ENCODE measurements at places on chromosomes 5 and 9. TPM values are rescaled to one million over a fixed set of nuclear protein-coding genes. Genes with fewer than 3 reads are reported as not detected.

DNA sequence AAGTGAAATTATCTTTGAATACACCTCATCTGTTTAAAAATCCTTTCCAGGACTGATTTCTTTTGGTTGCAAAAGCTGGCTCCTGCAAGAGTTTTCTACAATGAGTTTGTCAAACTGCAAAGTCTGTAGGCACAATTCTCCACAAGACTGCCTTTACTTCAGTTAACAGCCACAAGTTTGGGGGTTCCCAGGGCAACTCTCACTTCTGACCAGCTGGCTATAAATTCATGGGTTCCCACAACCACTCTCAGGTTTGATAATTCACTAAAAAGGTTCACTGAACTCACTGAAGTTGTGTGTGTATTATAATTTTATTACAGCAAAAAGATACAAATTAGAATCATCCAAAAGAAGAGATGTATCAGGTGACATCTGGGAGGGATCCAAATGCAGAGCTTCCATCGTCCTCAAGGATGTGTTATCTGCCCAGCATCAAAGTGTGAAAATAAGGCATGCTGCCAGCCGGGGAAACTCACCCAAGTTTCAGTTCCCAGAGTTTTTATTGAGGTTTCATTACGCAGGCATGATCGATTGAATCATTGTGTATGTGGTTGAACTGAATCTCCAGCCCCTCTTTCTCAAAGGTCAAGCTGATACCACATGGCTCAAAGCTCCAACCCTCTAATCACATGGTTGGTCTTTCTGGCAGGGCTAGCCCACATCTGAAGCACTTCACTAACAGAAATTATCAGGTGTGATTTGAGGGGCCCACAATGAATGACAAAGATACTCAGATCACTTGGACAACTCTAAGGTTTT lies 19.0 kb upstream of the PSIP1 start:
- H3K4me1 ChIP-seq: no peaks in the 10 kb centered on the region
- no peak overlapping the region for H3K4me3 ChIP-seq
- H3K36me3 ChIP-seq: no peaks in the 10 kb centered on the region
- no peaks in the 10 kb centered on the region for H3K27me3 ChIP-seq
- no peak overlapping the region for H3K27ac ChIP-seq
- DNase-seq: no peak

DNA sequence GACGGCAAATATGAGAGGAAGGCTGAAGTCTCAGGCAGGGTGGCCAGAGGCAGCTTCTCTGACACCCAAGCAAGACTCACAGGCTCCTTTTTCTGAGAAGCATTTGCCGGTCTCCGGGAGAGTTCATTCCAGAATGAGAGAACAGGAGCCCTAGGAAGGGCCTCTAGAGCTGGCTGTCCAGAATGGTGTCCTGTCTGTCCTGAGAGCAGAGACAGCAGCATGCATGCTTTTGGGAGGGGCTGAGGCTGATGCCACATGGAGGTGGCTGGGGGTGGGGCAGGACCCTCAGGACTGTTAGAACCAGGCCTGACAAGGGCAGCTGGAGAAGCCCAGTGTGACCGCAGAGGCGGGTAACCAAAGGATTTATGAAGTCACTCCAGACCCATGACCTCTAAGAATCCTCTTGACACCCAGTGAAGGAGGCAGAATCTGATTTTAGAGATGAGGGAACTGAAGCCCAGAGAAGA lies 60.0 kb downstream of the SHB start:
- H3K4me1 ChIP-seq: peaks cover 5% of the 10 kb centered on the region
- no peak for DNase-seq
- H3K27ac ChIP-seq: peak overlapping the region; percentile 64
- no peak overlapping the region for H3K4me3 ChIP-seq
- no peaks in the 10 kb centered on the region for H3K27me3 ChIP-seq

GRCh38 chr5:2149195-2149539 lies 266.4 kb upstream of the IRX4 start:
- no peaks in the 10 kb centered on the region for H3K36me3 ChIP-seq
- H3K4me1 ChIP-seq: no peaks in the 10 kb centered on the region
- peak; percentile 36 for DNase-seq
- H3K4me3 ChIP-seq: no peak overlapping the region

DNA sequence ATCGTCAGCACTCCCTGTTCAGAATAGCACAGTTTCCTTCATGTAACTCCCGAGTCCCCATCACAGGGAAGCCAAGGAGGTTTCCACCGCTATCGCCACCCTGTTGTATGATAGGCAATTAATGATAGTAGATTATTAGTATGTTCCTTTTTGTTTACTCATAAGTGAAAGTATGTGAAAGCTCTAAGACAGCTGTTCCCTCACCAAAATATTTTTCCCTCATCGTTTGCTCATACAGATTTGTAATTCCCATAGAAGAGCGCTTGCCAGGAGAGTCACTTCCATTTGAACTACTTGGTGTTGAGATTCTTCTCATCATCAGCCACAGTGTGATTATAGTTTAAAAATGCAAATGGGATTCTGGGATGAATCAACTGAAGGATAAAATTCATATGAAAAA lies 140.9 kb downstream of the PAM start:
- H3K4me3 ChIP-seq: no peak overlapping the region
- no peaks in the 10 kb centered on the region for H3K27me3 ChIP-seq
- no peaks in the 10 kb centered on the region for H3K4me1 ChIP-seq
- H3K27ac ChIP-seq: no peak overlapping the region

DNA sequence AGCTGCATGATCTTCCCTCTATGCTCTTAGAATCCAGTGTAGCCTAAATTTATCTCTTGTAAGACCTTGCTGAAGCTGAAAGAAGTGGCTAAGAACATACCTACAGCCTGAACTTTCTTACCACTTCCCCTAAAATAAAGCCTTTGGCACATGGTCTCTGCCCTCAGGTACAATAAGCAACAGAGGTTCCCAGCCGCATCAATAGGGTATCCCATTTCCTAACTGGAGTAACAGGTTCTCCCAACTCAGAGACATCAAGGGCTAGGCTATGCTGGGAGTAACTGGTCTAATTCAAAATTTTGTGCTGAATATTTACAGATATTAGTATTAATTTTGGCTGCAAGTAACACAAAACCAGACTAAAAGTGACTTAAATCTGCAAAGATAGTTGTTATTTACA lies 335.8 kb upstream of the TRPC7 start:
- no peaks in the 10 kb centered on the region for H3K4me1 ChIP-seq
- no peaks in the 10 kb centered on the region for H3K36me3 ChIP-seq
- H3K4me3 ChIP-seq: no peak overlapping the region
- DNase-seq: no peak
- H3K27me3 ChIP-seq: no peaks in the 10 kb centered on the region

DNA sequence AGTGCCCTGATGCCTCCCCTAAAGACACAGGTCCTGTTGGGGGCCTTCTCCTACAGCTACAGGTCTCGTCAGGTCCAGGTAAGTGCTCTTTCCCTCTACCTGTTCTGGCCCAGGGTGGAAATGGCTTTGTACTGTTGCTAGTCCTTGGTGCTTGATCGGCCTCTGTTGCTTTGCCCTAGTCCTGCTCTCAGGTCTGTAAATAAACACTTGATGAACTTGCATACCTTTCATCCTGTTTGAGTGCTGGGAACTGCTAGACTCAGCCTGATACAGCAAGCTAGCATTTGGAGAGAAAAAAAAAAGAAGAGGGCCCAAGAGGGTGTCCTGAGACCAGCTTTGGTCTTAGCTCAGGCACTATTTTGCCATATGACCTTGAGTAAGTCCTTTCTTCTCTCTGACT lies 21.8 kb upstream of the ZNF618 start:
- no peaks in the 10 kb centered on the region for H3K4me1 ChIP-seq
- no peak overlapping the region for H3K4me3 ChIP-seq
- no peaks in the 10 kb centered on the region for H3K36me3 ChIP-seq
- no peak for DNase-seq

DNA sequence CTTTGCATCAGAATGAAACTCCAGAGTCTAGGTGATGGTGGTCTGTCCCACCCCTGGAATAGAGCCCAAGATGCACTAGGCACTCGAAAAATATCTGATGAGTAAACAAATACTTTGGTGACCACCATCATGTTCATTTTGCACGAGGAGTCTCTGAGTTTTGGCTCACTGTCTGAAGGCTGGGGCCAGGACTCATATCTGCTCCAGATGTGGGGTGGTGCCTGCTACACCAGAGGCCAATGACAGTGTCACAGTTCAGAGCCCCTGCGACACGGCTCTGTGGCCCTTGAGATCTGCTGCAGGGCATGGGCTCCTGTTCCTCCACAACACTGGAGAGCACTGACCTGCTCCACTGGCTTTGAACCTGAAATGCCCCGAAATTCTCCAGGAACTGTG lies 164.6 kb downstream of the ROR2 start:
- no peak overlapping the region for H3K4me3 ChIP-seq
- no peaks in the 10 kb centered on the region for H3K36me3 ChIP-seq
- H3K27ac ChIP-seq: no peak overlapping the region
- H3K27me3 ChIP-seq: no peaks in the 10 kb centered on the region

DNA sequence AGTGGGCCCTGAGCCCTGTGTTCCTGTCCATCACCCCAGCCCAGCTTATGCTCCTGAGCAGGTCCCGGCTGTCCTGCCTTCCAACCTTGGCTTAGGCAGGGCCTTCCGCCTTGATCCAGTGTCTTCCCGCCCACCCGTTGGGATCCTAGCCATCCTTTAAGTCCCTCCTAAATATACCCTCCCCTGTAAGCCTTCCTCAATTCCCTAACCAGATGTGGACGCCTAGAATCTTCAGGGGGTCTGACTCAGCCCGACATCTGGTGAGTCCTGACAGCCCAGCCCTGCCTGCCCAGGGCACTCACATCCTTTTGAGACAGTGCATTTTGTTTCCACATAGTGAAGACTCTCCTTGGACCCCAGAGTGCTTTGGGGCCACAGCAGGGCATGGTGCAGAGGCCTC lies 23.7 kb downstream of the SLC6A7 start:
- DNase-seq: no peak
- H3K4me3 ChIP-seq: no peak overlapping the region
- no peaks in the 10 kb centered on the region for H3K36me3 ChIP-seq
- no peaks in the 10 kb centered on the region for H3K27me3 ChIP-seq
- no peak overlapping the region for H3K27ac ChIP-seq
- no peaks in the 10 kb centered on the region for H3K4me1 ChIP-seq

DNA sequence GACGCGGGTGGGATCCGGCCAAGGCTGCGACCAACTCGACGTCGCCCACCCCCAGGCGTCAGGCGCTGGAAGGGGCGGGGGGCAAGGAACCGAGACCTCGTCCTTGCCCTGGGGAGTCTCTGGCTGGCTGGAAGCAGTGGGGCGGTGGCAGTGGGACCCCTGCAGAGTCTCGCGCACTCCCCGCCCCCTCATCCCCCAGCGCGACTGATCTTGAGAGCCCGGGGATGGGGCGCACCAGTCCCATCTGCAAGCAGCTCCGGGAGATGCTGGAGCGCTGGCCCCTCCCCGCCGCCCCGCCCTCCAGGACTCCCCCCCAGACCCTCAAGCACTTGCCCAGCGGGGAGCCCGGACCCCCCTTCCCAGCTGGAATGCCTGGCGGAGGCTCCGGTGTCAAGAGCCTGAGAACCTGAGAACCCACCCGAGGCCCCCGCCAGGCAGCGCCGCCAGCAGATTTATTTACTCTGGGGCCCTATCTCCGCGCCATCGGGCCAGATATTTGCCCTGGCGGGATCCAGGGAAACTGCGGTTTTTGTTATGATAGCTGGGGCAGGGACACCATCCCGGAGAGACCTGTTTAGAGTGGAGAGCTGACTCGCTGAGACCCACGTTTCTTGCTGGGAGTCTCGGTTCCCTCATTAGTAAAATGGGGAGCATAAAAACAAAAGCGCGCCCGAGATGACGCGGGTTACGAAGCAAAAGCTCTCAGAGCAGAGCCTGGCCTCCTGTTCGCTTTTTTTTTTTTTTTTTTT lies 1.2 kb downstream of the PRRT1B start:
- H3K27ac ChIP-seq: no peak overlapping the region
- H3K36me3 ChIP-seq: no peaks in the 10 kb centered on the region
- no peaks in the 10 kb centered on the region for H3K4me1 ChIP-seq
- no peaks in the 10 kb centered on the region for H3K27me3 ChIP-seq

DNA sequence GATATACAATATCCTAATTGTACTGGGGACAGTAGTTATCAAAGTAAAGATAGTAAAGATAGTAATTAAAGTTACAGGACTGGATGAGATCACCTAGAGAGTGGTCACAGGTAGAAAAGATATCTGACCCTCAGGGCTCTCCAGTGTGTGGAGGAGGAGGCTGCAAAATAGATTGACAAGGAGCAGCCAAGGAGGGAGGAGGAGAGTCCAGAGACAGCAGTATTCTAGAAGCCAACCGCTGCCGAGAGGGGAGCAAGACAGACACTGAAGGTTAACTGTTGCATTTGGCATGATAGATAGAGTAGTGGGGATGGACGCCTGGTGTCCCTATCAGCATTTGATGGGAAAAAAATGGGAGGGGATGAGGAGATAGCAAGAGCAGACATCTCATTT lies 17.0 kb upstream of the F2RL1 start:
- DNase-seq: no peak
- H3K4me3 ChIP-seq: no peak overlapping the region
- no peaks in the 10 kb centered on the region for H3K36me3 ChIP-seq
- no peaks in the 10 kb centered on the region for H3K4me1 ChIP-seq
- H3K27me3 ChIP-seq: no peaks in the 10 kb centered on the region

DNA sequence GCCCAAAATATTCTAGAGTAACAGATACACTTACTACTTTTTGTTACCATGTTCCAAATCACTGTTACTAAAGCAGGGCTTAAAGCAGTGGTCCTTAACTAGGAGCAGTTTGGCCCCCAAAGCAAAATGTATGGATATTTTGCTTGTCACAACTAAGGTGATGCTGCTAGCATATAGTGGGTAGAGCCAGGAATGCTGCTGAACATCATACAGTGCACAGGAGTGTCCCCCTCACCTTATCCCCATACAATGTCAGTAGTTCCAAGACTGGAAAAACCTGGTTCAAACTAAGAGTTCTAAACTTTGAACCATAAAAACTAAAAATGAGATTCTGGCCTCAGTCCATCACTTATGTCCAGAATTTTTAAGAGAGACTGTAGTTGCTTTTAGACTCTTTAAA lies 28.1 kb downstream of the DIMT1 start:
- H3K36me3 ChIP-seq: peaks cover 25% of the 10 kb centered on the region
- no peak overlapping the region for H3K27ac ChIP-seq
- no peaks in the 10 kb centered on the region for H3K4me1 ChIP-seq
- no peaks in the 10 kb centered on the region for H3K27me3 ChIP-seq
- no peak overlapping the region for H3K4me3 ChIP-seq

GRCh38 chr5:91380491-91381238 lies 2.5 kb downstream of the ARRDC3 start:
- H3K4me3 ChIP-seq: peak overlapping the region; percentile 70
- H3K27me3 ChIP-seq: no peaks in the 10 kb centered on the region
- H3K27ac ChIP-seq: peak overlapping the region; percentile 99
- DNase-seq: peak; percentile 99
- no peaks in the 10 kb centered on the region for H3K36me3 ChIP-seq
- no peaks in the 10 kb centered on the region for H3K4me1 ChIP-seq

DNA sequence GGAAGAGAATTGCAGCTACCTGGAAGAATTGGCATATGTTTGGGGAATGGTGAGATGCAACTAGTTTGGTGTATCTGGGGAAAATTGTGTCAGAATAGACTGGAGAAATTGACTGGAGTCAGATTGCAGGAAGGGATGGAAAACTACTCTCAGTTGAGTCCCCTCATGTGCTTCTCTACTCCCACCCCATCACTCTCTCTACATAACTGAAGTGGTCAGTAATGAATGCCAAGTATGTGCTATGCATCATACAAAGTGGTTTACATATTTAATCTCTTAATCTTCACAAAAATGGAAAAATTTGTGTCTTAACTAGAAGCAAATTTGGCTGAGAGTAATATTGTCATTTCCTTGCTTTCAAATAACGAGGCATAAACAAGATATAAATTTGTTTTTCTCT lies 146.4 kb upstream of the TNC start:
- no peak for DNase-seq
- no peak overlapping the region for H3K4me3 ChIP-seq
- no peak overlapping the region for H3K27ac ChIP-seq
- H3K27me3 ChIP-seq: no peaks in the 10 kb centered on the region

Gene ASPN
- 13.3 TPM for total RNA-seq

Gene PDE6A
- not detected for total RNA-seq

Gene ANKRD34B
- total RNA-seq: not detected

All from right lobe of liver (tissue), 6 donors.